NB4 (cell line): ENCODE measurements at places on chromosomes 7 and 10.
A peak's percentile ranks its signal among the peaks of the same experiment; 100 is the strongest.

GRCh38 chr10:52359441-52359840 lies 45.4 kb downstream of the DKK1 start:
- no peak for DNase-seq

GRCh38 chr10:102424145-102424544 lies 3.5 kb downstream of the FBXL15 start:
- no peak for DNase-seq

- DNase-seq = no peak
These were observed 54.8 kb downstream of the DPY19L1 start for GRCh38 chr7:34982371-34983019.

DNA sequence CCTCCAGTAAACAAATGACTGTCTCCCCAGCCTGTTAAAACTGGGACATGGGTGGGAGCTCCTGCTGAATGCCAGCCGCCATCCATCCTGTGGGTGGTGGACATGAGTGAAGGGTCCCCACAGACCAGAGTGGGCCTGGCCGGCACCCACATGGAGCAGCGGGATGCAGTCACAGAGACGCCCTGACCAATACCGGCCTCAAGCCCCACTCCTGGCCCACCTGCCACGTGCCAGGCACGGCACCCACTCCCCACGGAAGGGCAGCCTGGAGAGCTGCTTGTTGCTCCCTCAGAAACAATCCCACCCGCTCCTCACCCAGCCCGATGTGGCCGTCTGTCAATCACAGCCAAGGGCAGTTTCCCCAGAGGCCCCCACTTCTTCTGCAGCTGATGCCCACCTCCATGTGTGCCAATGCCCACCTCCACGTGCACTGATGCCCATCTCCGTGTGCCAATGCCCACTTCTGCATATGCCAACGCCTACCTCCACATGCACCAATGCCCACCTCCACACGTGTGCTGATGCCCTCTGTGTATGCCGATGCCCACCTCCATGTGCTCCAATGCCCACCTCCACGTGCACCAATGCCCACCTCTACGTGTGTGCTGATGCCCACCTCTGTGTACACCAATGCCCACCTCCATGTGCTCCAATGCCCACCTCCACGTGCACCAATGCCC lies 42.8 kb upstream of the DNAAF5 start:
- no peak for DNase-seq

DNA sequence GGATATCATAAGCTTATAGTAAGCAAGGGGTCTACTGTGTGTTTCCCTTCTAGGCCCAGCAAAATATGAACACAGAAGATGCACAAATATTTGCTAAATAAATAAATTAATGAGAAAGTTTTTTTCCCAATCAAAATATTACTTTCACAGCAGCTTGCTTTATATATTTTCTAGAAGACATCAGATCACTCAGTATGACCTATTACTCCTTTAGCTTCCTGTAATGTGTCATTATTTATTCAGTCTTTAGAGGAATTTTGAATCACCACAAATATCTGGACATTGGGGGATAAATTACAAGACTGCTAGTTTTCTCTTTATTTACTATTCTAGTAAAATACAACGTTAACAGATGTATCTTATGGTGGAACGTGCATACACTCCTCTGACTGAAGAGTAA lies 765.8 kb upstream of the POM121L12 start:
- no peak for DNase-seq

DNA sequence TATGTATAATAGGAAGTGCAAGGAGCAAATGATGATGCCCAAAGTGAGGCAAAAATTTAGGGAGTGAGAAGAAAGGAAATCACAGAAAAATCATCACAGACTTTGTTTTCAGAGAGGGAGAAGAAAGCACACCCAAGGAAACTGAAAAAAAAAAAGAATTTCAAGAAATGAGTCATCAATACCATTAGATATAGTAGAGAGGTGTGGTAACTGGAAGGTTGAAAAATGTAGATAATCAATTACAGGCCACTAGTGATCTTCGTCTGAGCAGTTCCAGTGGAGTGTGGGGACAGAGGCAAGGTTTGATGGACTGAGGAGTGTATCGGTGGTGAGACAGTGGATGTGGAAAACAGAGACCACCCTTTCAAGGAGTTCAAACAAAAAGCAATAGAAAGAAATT lies 31.7 kb downstream of the ASB4 start:
- DNase-seq = no peak

DNA sequence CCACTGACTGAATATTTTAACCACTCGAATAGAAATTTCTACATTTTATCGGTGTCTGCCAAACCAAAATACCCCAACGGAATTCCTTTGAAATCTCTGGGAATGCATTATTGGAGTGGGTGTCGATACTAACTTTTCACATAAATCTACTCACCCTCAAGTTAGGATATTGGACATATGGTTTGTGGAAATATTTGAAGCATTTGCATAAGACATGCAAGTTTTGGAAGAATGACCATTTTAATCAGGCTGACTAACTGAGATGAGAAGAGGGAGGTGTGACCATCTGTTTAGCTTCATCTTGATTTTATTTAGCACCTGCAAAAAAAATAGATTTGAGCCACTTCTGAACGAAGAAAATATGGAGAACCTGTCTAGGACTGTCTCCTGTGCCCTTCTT lies 61.2 kb downstream of the KLF6 start:
- DNase-seq = no peak

DNA sequence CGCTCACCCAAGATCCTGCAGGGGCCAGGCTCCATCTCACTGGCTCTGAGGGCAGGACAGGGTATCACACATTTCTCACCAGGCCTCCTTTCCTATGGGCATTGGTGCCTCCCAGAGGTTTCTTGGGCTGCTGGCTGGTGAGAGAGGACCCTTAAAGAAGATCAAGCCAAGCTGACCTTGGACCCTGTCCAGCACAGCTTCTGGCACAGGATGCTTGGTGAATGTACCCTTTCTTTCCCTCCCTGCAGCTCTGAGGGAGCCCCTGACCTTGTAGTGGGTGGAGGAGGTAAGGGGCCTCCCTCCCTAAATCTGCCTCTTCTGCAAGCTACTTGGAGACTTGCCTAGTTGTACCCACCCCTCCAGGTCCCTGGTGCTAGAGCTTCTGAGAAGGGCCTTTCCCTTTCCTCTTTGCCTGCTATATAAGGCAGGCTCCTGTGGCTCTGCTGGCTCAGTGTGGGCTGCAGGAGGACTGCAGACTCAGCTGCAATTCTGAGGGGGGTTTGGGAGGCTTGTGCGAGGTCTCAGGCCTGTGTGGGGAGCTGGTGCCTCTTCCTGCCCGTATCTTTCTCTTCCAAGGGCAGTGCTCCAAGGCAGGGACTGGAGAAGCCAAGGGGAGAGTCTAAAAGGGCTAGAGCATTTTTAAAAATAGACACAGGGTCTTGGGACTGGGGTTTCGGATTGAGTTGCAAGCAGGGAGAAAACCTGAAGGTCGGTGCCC lies 11.7 kb upstream of the TRIM8 start:
- peak; percentile 93 for DNase-seq

- peak; percentile 36 for DNase-seq
These were observed 21.6 kb upstream of the NME8 start for GRCh38 chr7:37826825-37827224.

- DNase-seq = no peak
These were observed 1279.2 kb upstream of the AUTS2 start for GRCh38 chr7:68319061-68319460.

- DNase-seq = no peak
These were observed 136.7 kb downstream of the KIF20B start for GRCh38 chr10:89838044-89838615.
